ENCODE measurements at places on chromosomes 16 and 17.

GRCh38 chr16:85049706-85050305 is 22.2 kb downstream of the KIAA0513 start:
- no peaks in the 10 kb centered on the region for H3K36me3 ChIP-seq
- peaks cover 45% of the 10 kb centered on the region for H3K4me1 ChIP-seq
- no peaks in the 10 kb centered on the region for H3K27me3 ChIP-seq
- DNase-seq: peak; percentile 69
- peak overlapping the region; percentile 76 for H3K27ac ChIP-seq

GRCh38 chr17:47200325-47200664 is 8.9 kb upstream of the MYL4 start:
- no peaks in the 10 kb centered on the region for H3K4me1 ChIP-seq
- H3K36me3 ChIP-seq: no peaks in the 10 kb centered on the region
- H3K27me3 ChIP-seq: no peaks in the 10 kb centered on the region
- DNase-seq: no peak
- H3K27ac ChIP-seq: peak overlapping the region; percentile 49
- H3K4me3 ChIP-seq: no peak overlapping the region

DNA sequence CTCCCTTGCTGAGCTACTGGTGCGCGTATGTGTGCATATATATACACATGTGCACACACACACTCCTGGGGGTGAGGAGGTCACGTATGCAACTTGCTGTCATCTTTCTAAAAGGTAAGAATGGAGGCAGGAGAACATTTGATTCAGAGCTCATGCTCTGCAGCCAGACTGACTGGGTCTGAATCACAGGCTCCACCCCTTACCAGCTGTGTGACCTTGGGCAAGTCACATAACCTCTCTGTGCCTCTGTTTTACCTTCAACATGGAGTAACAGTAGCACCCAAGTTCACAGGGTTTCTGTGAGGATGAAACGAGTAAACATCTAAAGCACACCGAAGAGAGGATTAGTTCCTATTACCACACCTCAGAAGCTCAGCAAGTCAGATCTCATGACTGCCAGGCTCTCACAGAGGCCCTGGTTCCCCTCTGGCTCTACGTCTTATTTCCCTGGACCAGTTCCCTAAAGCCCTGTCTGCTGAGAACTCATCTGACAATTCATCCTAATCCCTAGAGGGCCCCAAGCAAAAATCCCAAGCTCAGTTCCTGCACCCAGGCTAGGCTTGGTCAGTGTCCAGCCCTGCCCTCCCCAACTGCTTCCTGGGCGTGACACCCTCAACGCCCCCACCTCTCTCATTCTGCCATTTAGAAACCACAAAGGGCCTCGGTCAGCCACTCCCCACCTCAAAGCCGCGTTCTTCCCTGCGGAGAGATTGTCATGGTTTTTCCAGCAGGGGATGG is 28.7 kb downstream of the ABR start:
- no peaks in the 10 kb centered on the region for H3K27me3 ChIP-seq
- no peak overlapping the region for H3K4me3 ChIP-seq
- H3K36me3 ChIP-seq: no peaks in the 10 kb centered on the region
- H3K4me1 ChIP-seq: no peaks in the 10 kb centered on the region

GRCh38 chr17:61461967-61462718 is 9.9 kb downstream of the TBX4 start:
- DNase-seq: no peak
- no peak overlapping the region for H3K27ac ChIP-seq
- no peak overlapping the region for H3K4me3 ChIP-seq
- H3K36me3 ChIP-seq: no peaks in the 10 kb centered on the region
- H3K27me3 ChIP-seq: no peaks in the 10 kb centered on the region

Data from Peyer's patch (tissue), 4 donors.